ENCODE measurements at places on chromosomes 4 and X.

GRCh38 chrX:4588056-4588455 lies 874.6 kb upstream of the PRKX start:
- DNase-seq = no peak

- DNase-seq = peak; percentile 90
Observed at GRCh38 chr4:148030193-148030873, 298.4 kb downstream of the ARHGAP10 start.

GRCh38 chrX:79623098-79623762 lies 256.1 kb upstream of the ITM2A start:
- no peak for DNase-seq

DNA sequence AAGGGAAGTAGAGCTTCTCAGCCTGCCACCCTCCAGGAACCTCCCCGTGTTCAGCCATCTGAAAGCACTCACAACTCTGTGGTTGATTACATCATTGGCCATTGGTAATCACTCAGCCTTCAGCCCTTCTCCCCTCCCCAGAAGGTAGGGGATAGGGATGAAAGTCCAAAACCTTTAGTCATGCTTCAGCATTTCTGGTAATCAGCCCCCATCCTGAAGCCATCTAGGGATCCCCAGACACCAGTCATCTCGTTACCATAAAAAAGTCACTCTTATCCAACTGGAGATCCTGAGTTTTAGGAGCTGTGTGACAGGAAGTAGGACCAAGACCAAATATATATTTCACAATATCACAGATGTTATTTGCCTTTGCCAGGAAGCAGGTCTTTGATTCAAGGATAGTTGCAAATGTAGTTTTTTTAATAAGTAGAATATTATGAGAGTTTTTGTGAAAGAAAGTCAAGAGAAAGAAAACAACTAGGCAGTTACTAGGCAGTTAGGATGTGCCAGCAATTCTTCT lies 364.6 kb upstream of the NOCT start:
- DNase-seq = peak; percentile 97

GRCh38 chr4:22238742-22239141 lies 277.1 kb downstream of the ADGRA3 start:
- no peak for DNase-seq

DNA sequence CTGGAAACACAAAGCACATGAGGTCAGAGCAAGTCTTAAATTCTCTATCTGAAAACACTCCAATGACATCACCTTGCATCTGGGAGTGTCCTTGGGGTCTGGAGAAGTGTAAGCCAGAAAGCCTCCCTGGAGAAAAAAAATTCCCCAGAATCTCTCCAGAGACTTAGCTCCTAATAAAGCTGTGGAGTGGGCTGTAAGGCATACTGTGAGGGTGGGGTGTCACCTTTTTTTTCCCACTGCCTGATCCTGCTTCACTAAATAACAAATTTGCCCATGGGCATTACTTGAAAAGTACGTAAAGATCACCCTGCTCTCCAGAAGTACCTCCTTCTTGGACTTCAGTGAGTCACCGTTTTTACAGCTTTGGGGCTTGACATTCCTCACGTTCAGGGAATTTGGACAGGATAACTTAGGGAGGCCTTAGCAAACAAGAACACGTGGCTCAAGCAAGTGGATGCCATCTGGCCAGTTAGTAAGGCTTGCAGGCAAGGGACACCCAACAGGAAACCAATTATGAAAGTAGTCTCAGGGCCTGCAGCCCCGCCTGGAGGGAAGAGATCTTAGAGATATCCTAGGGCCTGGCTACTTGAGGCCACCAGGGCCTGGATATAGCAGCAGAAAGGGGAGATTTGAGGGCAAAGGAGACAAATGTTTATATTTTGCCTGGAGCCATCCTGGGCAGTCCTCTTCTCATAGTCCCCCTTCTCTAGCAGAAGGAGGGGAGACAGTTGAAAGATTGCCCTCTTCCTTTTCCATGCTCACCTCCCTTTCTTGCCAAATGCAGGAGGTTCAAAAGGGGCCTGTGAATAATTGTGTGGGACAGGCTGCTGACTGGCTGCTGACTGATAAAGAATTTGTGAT lies 60.1 kb upstream of the PLAC1 start:
- DNase-seq = peak; percentile 89

- no peak for DNase-seq
Observed at GRCh38 chr4:57220734-57221133, 110.5 kb upstream of the IGFBP7 start.

- no peak for DNase-seq
Observed at GRCh38 chr4:107655289-107655688, 64.7 kb downstream of the PAPSS1 start.

DNA sequence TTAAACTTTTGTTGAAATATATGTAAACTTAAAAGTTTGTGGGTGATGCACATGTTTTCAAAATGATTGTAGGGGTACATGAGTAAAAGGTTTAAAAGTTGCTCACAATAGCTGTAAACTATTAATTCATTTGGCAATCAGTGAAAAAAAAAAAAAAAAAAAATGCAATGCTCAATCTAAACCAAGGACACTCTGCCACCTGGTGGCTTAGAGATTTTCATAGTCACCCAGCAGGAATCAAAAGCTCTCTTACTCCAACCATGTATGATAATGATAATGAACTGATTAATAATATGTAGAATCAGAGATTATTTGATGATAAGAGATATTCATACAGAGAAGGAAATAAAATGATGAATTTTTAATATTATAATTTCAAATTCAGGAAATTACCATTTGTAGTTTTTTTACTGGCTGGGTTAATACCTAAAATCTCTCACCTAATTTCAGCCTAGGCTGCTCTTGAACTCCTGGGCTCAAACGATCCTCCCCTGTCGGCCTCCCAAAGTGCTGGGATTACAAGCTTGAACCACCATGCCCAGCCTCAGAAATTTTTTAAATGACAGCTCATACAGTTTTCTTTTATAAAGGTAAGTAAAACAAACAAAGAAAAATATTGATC lies 46.9 kb upstream of the SLC25A4 start:
- DNase-seq = peak; percentile 69

- DNase-seq = no peak
Observed at GRCh38 chr4:136505020-136505419, 1027.3 kb downstream of the PCDH18 start.

GRCh38 chrX:130771648-130772047 lies 131.4 kb downstream of the ENOX2 start:
- no peak for DNase-seq

GRCh38 chrX:20455001-20455400 lies 188.3 kb upstream of the RPS6KA3 start:
- no peak for DNase-seq

DNA sequence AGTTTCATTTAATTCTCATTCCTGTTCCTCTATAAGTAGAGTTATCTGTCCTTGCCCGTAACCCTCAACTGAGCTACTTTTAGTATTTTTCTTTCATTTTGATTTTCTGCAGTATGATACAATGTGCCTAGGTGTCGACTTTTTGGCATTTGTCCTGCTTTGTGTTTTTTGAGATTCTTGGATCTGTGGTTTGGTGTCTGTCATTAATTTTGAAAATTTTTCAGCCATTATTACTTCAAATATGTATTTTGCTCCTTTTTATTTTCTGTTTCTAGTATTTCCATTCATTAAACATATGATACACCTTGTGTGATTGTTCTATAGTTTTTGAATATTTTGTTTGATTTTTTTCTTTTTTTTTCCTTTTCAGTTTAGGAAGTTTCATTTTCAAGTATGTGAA lies 598.9 kb downstream of the SPOCK3 start:
- DNase-seq = no peak

- no peak for DNase-seq
Observed at GRCh38 chr4:147639388-147639787, 22.2 kb downstream of the TMEM184C start.

DNA sequence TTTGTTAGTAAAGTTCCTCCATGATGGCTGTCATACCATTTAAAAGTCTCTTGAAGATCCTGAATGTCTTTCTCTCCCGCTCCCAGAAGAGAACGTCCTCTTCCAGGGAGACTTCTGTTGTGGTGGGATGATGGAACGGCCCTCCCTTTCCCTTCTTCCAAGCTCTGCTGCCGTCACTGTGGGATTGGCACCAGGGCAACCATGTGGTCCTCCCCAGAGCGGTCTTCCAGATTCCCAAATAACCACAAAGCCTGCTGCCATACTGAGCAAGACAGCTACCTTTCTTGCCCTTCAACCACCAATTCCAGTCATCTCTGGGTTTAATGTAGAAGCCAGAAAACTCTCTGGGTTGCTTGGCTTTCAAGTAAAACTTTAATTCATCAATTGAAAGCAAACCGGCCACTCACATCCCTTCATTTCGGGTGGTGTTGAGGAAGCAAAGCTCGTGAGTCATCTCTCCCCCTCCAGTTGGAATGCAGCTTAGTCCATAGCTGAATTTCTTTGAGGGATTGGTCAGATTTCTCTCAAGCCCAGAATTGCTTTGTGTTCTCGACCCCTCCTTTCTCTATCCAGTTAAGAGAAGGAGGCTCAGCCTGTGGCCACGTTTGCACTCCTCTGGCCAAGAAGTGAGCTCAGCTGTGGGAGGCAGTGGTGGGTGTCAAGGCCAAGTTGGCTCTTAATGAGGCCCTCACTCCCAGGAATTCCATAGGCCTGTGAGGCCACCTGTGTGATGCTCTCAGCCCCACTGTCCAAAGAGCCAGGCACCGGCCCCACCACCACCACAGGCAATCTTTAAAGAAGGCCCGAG lies 36.9 kb downstream of the FHDC1 start:
- DNase-seq = peak; percentile 100

DNA sequence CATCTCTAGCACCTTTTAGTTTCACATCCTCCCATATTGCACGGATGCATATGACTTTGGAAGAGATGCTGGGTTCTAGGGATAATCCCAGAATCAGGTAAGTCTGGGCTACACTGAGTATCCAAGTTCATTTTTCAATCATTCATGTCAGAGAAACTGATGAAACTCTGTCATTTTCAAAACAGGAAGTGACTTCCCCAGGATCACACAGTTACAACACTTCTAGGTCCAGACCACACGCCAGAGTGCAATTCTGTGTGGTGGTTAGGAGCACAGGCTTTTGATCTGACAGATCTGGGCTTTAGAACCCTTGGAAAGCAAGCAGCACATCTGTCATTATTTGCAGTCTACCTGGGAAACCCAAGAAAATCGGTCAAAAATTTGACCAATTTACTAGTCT lies 52.1 kb upstream of the CDKN2AIP start:
- no peak for DNase-seq

DNA sequence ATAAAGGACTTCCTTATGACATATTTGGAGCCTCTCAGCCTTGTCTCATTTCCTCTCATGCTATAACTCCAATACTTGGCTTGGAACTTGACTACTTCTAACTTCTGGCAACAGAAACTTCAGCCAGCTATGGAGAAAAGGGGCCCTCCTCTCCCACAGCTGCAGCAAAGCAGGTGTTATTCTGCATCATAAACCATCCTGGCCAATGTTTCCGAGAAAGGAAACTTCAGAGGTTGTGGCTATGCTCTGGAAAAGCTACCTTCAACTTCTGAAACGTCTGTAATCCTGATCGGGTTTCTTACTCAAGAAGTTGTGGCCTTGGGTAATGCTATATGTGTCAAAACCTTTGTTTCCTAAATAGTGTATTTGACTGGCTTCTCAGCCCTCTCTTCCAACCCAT lies 109.5 kb upstream of the CDX4 start:
- no peak for DNase-seq

GRCh38 chrX:103404231-103405008 lies 28.1 kb downstream of the BEX3 start:
- peak; percentile 88 for DNase-seq
